ENCODE measurements at places on chromosomes 7 and 10.

- no peak for DNase-seq
Measured at GRCh38 chr7:50227726-50228125, 76.8 kb upstream of the IKZF1 start.

DNA sequence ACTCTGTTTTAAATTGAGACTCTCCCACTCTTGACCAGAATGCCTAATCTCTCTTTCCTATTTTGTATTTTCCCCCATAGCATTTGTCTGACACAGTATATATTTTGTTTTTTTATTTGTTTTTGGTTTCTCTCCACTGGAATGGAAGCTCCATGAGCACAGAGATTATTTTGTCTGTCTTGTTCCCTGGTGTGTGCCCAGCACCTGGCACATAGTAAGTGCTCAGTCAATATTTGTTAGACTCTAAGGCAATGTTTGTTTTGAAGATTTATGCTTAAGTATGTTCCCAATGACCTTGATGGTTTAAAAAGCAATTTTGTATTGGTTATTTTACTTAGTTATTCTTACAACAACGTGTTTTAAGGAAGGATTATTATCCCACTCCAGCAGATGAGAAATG is 201.8 kb downstream of the DYNC1I1 start:
- DNase-seq: no peak

GRCh38 chr10:123655751-123656150 is 10.4 kb upstream of the GPR26 start:
- no peak for DNase-seq

- DNase-seq: no peak
Measured at GRCh38 chr10:104028823-104029520, 56.7 kb downstream of the COL17A1 start.

DNA sequence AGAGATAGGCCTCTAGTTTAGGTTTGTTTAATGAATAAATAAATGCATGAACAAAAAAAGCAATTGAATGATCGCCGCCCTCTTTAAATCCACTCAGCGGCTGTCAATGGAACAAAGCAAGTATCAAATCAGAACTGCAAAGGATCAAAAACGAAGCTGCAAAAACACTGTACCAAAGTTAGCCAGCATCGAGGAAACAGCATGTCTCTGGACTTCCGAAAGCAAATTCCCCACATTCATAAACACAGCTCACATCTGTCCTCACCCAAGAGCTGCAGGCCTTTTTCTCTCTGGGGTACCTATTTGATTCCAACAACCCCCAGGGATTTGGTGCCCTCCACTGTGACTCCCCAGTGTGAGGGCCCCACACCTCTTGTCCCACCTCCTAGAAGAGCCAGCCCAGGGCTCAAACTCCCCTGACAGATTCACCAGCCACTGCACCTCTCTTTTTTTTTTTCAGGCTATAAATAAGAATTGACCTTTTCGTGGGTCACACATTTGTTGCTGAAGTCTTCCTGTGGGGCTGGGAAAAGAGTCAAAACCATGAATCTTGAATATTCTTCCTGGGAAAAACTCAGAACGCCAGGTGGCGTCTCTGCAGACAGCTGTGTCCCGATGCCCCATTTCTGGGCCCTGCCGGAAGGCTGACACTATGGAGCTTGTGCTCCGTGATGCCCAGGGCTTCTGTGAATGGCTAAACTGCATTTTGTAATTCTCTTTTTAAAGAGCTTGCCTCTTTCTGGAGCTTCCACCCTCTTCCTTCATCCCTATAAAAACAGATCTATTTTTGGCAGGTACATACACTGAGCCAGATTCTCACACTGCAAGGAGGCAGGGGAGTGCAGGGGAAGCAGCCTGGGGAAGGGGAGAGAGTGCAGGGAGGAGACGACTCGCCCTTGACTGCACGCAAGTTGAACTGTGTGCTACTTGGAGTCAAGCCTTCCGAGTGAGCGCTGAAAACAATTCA is 51.7 kb downstream of the HSPA12A start:
- DNase-seq: no peak

GRCh38 chr7:7201578-7202374 is 19.4 kb downstream of the C1GALT1 start:
- DNase-seq: no peak

DNA sequence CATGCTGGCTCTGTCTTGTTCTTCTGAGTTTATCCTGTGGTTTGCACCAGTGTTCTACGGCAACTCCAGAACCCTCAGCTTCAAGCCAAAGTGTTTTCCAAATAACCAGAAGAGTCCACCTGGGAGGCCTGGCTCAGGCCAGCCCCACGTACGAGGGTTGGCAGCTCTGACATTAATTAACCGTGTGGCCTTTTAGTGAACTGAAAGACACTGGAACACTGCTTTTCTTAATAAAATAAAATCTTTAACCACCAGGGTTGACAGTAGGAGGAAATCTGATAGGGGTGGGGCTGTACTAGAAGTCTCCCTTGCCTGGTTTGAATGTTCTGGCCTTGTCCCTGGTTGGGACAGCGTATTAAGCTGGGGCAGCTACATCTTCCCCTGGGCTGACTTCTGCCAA is 64.9 kb downstream of the SYPL1 start:
- DNase-seq: no peak

DNA sequence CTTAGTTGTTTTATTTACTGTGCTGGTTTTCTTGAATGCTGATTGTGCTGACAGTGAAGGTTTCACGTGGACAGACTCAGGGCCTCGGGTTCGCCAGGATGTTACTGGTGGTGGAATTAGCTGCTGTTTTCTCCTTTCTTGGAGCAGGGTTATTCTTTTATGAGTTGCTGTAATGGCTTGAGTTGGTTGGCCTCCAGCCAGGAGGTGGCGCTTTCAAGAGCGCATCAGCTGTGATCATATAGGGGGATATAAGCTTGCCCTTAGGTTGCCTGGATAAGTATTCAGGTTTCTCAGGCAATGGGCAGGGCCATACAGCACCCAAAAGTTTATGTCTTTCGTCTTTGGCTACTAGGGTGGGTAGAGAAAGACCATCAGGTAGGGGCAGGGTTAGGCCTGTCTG is 741.3 kb downstream of the PHTF2 start:
- DNase-seq: no peak

DNA sequence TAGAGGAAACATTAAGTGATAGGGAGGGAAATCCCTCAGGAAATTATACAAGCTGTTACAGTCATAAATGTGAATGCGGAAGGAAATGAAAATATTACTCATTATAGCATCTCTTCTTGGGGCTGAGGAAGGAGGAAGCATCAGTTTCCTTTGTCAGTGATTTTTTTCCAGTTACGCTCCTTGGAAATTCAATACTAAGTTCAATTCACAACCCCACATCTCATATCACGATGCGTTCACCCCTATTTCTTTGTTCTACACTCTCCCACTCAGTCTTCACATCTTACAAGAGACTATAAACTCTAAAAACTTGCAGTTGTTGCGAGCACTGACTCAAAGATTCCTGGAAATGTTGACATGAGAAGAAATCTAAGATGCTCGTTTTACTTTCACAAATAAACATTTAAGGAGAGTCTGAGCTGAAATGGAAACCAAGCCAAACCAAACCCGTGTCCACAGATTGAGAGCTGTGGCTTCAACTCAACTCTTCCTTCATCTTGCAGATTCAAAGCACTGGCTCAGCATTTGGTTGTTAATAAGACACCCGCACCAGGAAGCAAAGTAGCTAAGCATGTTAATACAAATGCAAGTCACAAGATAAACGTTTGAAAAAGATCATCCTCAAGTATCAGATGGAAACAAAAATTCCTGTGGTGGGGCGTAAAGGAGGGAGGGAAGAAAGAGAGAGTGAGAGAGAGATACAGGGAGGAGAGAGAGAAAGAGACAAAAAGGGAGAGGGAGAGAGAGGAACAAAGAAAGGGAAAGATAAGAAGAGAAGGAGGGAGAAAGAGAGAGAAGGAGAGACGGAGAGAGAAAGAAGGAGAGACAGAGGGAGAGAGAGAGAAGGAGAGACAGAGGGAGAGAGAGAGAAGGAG is 150.0 kb upstream of the RSU1 start:
- no peak for DNase-seq

DNA sequence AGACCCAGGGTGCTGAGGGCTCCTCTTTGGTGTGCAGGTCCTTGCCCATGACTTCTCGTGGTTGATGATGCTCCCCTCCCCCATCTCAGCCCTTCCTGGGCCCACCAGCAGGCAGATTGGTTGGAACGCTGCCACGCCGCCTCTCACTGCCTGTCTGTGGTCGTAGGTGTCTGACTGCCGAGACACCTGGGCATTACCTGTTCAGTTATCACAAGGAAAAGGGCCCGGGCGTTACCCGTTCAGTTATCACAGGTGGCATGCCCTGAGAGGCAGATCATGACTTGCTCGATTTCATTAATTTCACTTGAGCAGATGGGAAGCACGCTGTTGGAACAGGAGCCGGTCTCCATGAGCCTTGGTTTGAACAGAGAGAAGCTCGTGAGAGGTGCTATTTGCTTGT is 42.5 kb downstream of the TACR2 start:
- DNase-seq: no peak

GRCh38 chr7:85186521-85187241 is at the start of gene SEMA3D:
Gene SEMA3D (minus strand): TSS chr7:85187056. CDS start chr7:85121891, 65,165 bp downstream.
- DNase-seq: no peak

- DNase-seq: no peak
Measured at GRCh38 chr7:30241767-30242166, 42.6 kb upstream of the ZNRF2 start.

DNA sequence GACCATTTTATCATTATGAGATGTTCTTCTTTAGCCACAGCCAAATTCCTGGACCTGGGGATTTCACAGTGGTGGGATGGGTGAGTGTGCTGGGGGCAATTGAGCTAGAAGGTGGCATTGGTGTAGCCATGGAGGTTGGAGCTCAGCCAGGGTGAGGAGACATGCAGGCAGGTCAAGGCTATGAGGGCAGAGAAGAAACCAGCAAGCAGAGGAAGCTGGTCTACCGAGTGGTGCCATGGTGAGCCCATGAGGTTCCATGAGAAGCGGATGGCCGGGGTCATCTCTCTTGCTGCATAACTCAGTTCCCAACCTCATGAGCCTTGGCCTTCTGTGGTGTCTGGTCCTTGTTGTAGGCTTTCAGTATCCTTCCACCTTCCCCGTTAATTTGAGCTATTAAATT is 91.4 kb downstream of the CARD11 start:
- DNase-seq: no peak

- no peak for DNase-seq
Measured at GRCh38 chr10:130834170-130834569, 477.4 kb downstream of the TCERG1L start.

DNA sequence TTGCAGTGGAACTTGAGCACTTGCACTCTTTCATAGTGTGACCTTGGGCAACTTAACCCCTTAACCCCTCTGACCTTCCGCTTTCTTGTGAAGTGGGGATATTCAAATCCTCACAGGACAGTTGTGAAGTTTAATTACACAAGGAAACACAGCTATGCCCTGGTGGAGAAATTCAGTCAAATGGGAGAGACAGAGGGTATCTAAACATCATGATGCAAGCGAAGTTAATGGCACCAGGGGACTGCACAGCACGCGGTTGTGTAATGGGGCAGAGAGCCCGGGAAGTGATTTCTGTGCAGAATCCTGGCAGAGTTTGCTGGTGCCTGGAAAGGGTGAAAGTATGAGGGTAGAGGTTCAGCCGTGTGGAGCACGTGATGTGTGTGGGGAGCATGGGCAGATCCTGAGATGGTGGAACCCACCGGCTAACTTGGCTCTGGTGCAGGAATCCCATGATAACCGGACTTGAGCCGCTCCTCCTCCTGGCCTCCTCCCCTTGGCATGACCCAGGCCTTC is 51.7 kb downstream of the SNX10 start:
- no peak for DNase-seq

Measured in hematopoietic multipotent progenitor cell treated with erythropoietin and hydrocortisone succinate and interleukin-3 and kit ligand, for 17 days (in vitro differentiated cells).